HFF-Myc (cell line): ENCODE measurements at places on chromosomes 16 and 17.
A peak's percentile ranks its signal among the peaks of the same experiment; 100 is the strongest.

DNA sequence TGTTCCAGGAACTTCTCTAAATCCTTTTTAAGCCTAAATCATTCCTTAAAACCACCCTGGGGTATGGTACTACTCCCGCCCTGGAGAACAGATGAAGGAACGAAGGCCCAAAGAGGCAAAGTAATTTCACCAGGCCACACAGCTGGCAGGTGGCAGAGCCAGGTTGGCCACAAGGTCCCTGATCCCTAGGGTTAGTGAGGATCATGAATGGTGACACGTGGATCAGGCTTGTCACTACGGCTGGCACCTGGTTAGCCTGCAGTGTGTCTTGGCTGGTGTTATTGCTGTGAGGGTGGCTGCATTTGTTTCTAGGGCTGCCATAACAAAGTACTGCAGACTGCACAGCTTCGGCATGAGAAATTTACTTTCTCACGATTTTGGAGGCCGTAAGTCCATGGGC lies 26.0 kb upstream of the ZNF423 start:
- DNase-seq, result no peak

DNA sequence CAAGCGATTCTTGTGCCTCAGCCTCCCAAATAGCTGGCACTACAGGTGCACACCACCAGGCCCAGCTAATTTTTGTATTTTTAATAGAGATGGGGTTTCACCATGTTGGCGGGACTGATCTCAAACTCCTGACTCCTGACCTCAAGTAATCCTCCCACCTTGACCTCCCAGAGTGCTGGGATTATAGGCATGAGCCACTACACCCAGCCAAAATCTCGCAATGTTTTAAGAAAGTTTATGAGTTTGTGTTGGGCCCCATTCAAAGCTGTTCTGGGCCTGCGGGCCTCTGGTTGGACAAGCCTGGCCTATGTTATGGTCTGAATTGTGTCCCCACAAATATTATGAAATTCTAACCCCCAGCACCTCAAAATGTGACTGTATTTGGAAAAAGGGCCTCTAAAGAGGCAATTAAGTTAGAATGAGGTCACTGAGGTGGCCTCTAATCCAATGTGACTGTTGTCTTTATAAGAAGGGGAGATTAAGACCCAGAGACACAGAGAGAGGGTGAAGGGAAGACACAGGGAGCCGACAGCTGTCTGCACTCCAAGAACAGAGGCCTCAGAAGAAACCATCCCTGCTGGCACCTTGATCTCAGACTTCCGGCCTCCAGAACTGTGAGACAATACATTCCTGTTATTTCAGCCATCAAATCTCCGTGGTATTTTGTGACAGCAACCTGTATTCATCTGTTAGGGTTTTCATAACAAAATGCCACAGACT lies 469.9 kb downstream of the HS3ST4 start:
- no peak for DNase-seq

DNA sequence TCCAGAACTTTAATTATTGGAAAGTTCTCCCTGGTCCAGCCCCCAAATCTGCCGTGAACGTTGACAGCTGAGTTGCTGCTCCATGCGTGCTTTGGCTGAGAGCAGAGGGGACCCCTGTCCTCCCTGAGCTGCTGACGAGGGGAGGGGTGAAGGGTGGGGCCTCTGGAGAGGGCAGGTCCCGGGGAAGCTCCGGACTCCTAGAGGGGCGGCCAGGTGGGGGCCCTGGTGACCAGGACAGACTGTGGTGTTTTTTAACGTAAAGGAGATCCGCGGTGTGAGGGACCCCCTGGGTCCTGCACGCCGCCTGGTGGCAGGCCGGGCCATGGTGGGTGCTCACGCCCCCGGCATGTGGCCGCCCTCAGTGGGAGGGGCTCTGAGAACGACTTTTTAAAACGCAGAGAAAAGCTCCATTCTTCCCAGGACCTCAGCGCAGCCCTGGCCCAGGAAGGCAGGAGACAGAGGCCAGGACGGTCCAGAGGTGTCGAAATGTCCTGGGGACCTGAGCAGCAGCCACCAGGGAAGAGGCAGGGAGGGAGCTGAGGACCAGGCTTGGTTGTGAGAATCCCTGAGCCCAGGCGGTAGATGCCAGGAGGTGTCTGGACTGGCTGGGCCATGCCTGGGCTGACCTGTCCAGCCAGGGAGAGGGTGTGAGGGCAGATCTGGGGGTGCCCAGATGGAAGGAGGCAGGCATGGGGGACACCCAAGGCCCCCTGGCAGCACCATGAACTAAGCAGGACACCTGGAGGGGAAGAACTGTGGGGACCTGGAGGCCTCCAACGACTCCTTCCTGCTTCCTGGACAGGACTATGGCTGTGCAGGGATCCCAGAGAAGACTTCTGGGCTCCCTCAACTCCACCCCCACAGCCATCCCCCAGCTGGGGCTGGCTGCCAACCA lies at the start of gene MC1R:
Gene MC1R, plus strand, starts transcription at position 410 of the 895 bp plus-strand sequence. Its CDS starts 397 bp downstream, at position 807.
- DNase-seq, result no peak

DNA sequence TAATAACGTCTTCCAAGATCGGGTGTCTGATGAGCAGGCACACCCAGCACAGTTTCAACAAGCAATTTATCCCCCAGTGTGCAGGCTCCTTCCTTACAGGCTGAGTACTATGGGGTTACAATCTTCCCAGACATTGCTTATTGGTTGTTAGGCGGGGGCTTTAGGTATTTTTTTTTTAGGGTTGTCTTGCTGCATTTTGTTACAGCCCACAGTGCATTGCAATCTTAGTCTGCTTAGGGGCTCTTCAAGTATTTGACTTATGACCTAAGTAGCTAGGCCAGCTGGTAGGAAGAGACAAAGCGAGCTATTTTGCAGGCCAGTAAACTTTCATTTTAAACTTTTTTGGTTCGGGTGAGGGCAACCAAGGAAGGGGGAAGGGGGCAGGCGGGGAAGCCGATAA lies 5.8 kb downstream of the PLD6 start:
- DNase-seq, result no peak

- DNase-seq, result no peak
Observed at GRCh38 chr17:66963909-66964771, at the start of gene CACNG4. CACNG4 (plus strand) TSS chr17:66964707; CDS start chr17:66964912, 205 bp downstream.

DNA sequence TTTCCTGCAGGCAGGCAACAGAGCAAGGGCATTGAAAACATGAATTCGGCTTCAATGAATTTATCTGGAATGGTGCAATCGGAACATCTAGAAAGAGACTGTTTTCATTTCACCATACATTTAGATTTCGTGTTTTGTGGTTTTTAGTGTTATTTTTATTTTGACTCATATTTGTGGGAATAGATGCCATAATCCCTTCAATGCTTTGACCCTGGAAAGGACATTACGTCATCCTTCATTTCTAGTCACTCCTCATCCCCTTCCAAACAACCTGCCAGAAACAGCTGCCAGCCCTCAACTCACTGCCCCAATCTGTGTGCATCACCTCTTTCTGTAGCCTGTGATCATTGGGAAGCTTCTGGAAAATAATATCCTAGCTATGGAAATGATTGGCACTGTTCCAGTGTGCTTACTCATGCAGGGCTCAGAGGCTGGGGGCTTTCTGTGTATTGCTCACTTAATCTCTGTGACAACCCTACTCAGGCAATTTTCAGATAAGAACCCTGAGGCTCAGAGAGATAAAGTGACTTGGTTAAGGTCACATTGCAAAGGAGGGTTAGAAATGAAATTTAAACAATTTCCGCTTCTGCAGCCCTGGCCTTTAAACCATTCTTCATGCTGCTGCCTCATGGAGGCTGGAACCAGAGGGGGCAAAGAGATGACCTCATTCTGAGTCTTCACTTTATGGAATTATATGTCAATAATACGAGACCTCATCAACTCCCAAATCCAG lies 9.5 kb upstream of the KSR1 start:
- peak; percentile 57 for DNase-seq

GRCh38 chr17:4833941-4834680 lies 971 bp downstream of the MINK1 start:
- peak; percentile 19 for DNase-seq

- no peak for DNase-seq
Observed at GRCh38 chr17:4715063-4715744, 4.8 kb downstream of the ARRB2 start.

DNA sequence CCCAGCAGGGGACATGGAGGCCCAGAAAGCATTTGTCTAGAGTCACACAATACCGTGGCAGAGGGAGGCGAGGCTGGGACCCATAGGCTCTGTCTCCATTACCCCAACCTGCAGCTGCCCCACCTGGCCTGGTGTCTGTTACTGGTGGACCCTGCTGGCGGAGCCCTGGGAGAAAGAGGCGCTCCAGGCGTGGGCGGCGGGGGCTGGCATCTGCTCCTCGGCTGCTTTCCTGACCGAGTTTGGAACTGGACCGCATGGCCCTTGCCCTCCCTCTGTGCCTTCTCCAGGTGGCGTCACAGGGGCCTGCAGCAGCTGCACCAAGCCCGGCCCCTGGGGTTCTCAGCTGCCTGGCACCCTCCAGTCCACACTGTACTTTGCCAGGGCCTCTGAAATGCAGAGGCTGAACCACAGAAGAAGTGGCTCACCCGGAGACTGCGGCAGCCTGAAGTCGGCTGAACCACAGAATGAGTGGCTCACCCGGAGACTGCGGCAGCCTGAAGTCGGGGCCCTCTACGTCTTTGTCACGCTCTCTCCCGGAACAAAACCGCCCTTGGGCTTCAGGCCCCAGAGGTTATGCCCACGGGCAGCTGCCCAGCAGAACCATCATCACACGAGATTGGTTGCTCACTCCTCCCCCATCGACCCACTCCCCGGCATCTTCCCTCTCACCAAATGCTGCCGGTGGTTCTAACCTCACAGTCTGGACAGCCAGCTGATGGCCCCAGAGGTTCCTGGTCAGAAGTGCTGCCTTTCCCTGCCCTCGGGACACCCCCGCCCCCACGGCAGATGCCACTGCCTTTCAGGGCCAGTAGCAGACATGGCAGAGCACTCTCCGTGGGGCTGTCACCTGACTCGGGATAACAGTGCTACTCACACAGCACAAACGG lies 20.2 kb downstream of the CBFA2T3 start:
- DNase-seq, result no peak

GRCh38 chr17:48770954-48771353 lies 42.4 kb upstream of the HOXB13 start:
- no peak for DNase-seq
